ENCODE measurements at places on chromosomes 4 and X.

DNA sequence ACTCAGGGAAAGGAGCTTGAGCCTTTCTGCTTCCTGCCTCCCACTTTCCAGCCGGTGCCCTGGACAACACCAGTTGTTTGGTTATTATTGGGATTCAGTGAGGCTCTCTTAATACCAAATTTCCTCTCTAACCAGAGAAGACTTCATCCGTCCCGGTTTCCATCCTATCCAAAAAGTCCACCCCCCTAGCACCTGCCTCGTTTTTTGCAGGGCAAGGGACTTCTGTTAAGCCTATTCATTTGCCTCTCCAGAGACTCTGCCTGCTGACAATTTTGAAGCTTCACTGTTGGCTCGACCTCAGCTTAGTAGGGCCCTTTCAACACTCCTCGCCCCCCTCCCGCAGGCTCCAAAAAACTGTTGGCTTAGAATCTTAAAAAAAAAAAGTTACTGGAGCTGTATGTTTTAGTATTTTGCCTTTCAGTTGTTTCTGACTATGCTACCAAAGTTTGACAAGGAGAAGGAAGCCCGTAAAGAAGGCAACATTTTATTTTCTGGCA is 779 bp upstream of the PRSS12 start:
- no peak for DNase-seq

GRCh38 chr4:139841464-139842195 is 176.0 kb downstream of the MGST2 start:
- no peak for DNase-seq

DNA sequence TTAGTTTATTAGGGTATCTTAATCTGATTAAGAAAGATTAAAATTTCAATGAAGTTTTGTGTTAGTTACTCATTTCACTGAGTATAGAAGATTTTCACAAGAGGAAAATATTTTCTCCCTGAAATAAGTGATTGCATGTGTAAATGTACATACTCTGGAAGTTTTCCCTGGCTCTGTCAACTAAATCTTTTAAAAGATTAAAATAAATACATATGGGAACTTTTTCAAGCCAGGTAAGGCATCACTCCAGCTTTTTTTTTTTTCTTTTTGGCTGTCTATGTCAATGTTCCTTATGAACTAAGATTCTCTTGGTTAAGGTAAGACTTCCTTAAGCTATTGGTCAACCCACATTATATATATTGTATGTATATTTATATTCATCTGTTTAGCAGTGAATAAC is 117.6 kb downstream of the CBR4 start:
- DNase-seq: no peak

- DNase-seq: no peak
These were observed 167.1 kb downstream of the NSUN7 start for GRCh38 chr4:40916880-40917279.

- DNase-seq: no peak
These were observed 74.9 kb downstream of the CLDN34 start for GRCh38 chrX:10042055-10042454.

DNA sequence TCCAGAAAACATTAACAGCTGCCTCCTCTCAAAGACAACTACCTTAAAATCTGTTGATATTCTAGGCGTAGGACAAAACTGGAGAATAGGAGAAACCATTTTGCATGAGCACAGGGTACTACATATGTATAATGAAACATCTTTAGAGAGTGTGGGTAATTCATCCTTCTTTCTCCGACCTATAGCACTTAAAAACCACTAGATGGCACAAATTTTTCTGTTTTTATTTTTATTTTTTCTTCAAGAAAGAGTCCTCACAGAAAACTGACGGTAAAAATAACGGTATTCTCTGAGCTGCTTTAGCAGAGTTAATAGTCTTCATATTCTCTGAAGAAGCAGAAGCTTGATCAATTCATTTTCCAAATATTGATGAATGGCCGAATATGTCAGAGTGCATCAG is 14.6 kb downstream of the SMIM31 start:
- no peak for DNase-seq

DNA sequence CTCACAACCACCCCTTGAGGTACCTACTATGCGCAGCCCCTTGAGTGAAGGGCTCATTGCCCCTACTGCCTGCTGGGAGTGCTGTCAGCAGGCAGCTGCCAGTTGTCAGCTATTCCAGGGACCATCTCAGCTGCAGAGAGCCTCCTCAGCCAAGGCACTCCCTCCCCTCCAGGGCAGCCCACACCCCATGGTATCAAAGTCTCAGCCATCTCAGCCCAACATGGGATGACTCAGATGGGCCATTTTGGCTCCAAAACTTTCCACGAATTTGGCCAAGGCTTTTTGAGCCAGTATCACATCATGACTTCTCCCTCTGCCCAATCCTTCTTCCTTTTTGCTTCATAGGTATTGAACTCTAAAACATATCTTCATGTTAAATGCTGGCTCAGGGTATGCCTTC is 61.4 kb upstream of the MAP3K15 start:
- DNase-seq: no peak

- DNase-seq: no peak
These were observed 174.0 kb downstream of the ADAM29 start for GRCh38 chr4:175092114-175092513.

GRCh38 chrX:16885628-16886027 is 15.5 kb upstream of the RBBP7 start:
- no peak for DNase-seq

- no peak for DNase-seq
These were observed 177.8 kb upstream of the SFRP2 start for GRCh38 chr4:153966641-153967040.

DNA sequence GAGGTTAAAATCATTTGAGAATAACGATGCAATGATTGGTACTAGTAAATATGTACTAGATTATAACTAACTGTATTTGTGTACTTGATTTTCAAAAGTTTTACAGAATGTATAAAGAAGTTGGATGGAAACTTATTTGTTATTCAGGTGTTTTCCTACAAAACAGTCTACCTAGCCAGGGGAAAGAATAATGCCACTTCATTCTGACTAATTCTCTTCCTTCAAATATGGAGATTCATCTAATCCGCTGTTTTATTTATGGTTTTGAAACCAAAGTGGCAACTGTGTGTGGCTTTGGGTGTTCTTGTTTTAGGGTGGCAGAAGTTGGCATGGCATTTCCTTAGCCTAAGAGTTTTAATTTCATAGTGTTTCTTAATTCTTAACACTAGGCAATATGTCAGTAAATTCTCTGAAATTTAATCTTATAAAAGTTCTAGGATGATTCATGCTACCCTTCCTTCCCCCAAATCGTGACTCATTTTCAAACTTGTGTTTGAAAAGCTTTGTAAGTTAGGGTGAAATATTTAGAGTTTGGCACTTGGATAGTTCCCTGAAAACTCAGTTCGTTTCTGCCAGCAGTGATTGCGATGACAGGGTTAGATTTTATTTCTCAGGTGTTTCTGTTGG is 62.6 kb downstream of the DCLK2 start:
- DNase-seq: no peak

DNA sequence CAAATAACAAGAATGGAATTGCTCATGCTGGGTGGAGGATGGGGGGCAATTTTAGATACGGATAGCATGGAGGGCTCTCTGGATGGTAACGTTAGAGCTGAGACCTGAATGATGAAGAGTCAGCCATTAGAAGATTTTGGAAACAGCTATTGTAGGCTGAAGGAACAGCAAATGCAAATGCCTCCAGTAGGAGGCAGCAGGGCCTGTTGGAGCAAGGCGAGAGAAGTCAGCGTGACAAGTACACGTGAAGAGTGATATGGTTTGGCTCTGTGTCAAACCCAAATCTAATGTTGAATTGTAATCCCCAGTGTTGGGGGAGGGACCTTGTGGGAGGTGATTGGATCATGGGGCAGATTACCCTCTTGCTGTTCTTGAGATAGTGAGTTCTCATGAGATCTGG is 59.3 kb upstream of the SOD3 start:
- no peak for DNase-seq

DNA sequence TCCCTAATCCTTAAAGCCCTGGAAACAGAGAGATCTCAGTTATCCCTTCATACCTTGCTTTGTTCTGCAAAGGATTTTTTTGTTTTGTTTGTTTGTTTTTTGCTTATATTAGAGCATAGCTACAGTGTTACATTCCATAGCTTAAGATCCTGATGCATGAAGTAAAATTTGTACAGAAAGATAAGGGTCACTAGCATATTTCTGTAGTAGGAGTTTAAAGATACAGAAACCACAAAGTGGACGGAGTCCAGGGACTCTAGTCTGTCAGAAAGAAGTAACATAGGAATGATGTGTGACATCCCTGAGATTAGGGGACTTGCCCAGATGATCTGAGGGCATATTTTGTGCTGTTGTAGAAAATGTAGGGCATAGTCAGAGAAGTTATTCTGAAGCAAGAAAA is 151.9 kb upstream of the PLAC1 start:
- DNase-seq: no peak

DNA sequence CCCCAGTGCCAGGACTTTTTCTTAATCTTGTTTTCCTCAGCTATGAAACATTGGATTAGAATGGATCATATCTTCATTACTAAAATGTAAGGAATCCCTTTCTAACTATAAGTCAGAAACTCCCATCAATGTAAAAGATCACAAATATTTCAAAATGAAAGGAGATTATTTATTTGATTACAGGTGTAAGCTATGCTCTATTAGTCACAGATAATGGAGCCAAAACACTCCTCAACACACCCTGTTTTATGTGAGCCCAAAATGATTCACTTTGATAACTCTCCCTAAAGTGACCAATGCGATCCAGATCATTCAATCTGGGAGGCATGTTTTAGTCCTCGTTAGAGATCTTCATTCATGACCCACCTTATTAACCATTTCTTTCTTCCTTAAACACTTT is 566.7 kb upstream of the TENM3 start:
- DNase-seq: no peak
